ENCODE measurements at places on chromosomes 6 and 20.

GRCh38 chr6:138973466-138974153, 14.4 kb downstream of the REPS1 start:
- DNase-seq, result no peak

GRCh38 chr20:20440481-20440880, 72.6 kb downstream of the INSM1 start:
- DNase-seq, result no peak

GRCh38 chr6:35757456-35758123, 18.8 kb upstream of the CLPSL2 start:
- DNase-seq, result no peak

DNA sequence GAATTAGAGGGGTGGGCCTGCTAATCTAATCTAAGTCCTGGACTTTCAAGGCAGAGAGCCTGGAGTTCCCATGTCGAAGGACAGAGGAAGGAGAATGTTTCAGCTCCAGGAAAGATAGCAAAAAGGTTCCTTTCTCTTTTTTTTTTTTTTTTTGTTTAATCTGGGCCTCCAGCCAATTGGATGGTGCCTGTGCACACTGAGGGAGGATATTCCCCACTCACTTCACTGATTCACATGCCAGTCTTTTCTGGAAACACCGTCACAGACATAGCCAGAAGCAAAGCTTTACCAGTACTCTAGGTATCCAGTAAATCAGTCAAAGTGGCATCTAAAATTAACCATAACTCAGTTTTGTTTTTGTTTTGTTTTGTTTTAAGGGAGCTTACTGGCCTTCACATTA, 721.1 kb downstream of the TENT5A start:
- DNase-seq, result no peak

DNA sequence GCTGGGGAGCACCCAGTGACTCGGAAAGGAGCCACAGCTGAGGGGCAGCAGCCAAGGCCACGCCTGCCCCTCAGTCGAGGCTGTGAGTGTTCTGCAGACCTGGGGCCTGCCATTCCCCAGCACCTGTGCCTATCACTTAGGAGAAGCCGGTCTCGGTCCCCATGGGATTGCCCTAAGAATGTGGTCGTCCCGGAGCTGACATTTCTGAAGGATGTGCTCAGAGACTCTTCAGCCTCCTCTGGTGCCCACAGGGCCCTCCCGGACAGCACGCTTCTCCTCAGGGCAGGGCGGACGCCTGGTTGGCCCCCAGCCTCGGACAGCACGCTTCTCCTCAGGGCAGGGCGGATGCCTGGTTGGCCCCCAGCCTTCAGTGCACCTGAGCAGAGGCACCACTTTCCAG, 223.9 kb downstream of the ERMARD start:
- DNase-seq, result no peak

DNA sequence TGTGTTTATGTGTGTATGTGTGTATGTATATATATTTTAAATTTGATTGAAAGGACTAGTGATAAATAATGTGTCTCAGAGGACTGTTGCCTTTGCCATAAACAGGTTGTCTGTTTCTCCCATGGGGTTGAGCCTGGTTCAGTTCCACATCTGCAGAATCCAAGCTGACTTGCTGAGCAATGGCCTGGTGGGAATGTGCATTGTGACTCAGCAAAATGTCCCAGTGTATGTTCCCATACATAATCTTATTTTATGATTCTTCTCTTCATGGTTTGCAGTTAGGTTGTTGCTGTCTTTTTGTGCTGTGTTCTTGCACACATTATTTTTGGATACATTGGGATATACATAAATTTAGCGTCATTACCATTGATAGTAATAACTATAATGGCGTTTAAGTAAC, 115.6 kb upstream of the SLC24A3 start:
- DNase-seq, result no peak

GRCh38 chr6:155120034-155120433, 124.9 kb downstream of the TIAM2 start:
- DNase-seq, result no peak

- DNase-seq, result no peak
These were observed 42.2 kb upstream of the IFNGR1 start for GRCh38 chr6:137261361-137261760.

GRCh38 chr6:52887910-52888524, 21.5 kb downstream of the GSTA3 start:
- DNase-seq, result no peak

DNA sequence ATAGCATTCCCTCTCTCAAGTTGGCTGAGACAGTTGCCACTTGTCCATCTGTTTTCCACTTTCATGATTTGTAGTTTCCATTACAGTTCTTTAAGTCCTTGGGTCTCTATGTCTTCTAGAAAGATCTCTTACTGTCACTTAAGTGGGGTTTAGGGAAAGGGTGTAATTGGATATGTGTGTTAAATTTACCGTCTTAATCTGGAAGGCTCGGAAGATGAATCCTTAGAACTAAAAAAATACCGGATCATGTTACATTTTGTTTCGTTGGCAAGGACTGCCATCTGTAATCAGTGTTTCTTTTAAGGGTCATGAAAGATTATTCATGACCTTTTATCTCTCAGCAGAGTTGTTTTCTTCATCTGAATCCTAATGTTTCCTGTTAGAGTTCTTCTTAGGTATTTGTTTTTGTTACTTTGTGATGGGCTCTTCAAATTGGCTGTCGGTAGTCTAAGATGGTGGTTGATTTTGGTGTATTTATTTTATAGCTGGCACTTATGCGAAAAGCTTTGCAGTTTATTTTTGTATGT, 21.8 kb upstream of the BTBD3 start:
- no peak for DNase-seq

- DNase-seq, result no peak
These were observed 20.4 kb downstream of the PRSS16 start for GRCh38 chr6:27267857-27268434.

DNA sequence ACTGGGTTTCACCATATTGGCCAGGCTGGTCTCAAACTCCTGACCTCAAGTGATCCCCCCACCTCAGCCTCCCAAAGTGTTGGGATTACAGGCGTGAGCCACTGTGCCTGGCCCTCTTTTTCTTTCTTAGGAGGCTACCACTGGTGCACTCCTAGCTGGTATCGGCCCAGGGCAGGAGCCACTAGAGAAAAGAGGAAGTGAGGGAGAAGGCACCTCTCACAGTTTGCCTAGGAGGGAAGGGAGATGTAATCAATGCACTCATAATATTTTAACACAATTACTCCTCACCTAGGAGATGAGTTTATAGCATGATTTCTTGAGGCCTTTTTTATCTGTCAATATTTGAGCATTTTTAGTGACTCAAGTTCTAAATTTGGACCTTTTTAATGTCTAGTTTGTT, 189.0 kb upstream of the SOX4 start:
- DNase-seq, result no peak

DNA sequence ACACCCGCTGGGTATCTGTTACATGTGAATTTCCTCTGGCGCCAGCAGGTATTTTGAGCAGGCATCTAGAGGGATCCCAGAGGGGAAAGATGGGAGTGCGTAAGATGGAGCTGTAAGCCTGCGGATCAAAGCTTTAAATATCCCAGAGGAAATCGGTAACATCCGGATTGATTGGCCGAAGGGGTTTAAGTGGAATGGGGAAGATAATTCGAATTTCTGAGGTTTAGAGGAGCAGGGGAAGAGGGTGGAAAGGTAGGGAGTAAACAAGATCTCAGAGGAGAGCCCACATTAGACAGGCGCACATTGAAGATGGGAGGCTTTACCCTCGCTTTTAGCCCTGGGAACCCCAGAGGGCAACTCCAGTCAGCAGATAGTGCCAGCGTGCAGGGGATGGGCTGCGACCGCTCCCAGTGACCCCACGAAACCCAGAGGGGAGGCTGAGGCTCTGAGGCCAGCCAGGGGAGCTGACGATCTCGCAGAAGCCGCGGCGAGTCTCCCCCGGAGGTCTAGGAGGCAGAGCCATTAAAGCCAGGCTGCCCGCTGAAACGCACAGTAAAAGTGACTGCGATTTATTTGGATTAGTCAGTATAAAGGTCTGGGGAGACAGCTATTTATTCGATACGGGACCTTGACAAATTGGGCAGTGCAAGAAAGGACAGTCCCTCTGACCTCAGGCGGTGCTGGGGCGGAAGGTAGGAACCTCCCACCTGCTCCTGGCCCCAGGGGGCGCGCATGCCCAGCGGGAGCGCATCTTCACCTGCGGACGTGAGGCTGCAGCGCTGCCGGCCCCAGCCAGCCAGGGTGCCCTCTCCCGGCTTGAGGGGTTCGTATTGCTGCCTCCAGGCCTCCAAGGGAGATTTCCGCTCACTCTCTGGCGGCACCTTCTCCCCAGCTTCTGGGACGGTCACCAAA, 34.3 kb upstream of the TCF21 start:
- no peak for DNase-seq

DNA sequence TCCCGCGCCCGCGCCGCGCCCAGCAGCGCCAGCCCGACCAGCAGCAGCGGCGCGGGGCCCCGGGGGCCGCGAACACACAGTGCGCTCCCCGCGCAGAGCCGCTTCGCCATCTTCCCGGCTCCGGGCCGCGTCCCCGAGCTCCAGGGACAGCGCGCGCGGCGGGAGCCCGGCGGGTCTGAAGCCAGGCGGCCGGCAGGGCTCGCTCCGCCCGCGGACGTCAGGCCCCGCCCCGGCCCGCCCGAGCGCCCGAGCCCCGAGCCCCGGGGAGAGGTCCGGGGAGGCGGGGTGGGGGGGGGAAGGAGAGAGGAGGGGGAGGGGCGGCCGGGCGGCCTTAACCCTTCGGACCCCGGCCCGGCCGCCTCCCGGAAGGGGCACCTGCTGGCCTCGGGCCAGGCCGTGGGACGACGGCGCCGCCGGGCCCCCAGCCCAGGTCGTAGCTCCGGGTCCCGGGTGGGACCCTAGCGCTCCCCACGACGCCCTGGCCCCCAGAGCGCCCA, at the start of gene LAMA5:
TSS of gene LAMA5 (minus strand) at position 177 of the 497 bp plus-strand sequence. CDS start at position 110, 67 bp downstream.
- no peak for DNase-seq

- DNase-seq, result no peak
These were observed 305.4 kb downstream of the FARS2 start for GRCh38 chr6:5566718-5567117.

- DNase-seq, result no peak
These were observed 90.8 kb upstream of the HDAC2 start for GRCh38 chr6:114061741-114062140.

- DNase-seq, result no peak
These were observed 2.4 kb downstream of the FAM135A start for GRCh38 chr6:70415660-70416059.

- no peak for DNase-seq
These were observed 145.7 kb downstream of the KHDC1L start for GRCh38 chr6:73079611-73079955.

- DNase-seq, result no peak
These were observed 190.4 kb downstream of the DOK5 start for GRCh38 chr20:54665812-54666211.

GRCh38 chr6:18327626-18328025, 59.5 kb upstream of the RNF144B start:
- DNase-seq, result no peak

All from occipital lobe (tissue), 3 donors.